ENCODE measurements at places on chromosomes 1 and 21. TPM values are rescaled to one million over a fixed set of nuclear protein-coding genes. Genes with fewer than 3 reads are reported as not detected.

- no peak for DNase-seq
Measured at GRCh38 chr1:53525595-53525994, 66.4 kb downstream of the DMRTB1 start.

DNA sequence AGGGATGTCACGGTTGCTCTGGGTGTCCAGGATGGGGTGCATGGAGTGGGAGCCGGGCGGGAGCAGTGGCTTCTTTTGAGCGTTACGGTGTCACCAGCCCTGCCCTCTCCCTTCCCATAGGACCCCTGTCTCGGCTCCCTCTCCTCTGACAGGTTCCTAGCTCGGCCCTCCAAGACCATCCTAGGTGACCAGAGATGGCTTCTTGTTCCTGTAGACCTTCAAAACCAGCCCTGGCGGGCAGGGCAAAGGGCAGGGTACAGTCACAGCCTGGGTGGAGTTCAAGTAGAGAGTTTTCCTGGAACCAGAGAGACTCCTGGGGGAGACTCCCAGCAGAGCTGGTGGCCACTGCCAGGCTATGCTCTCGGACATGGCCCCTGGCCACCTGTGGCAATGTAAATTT is 345.6 kb upstream of the AJAP1 start:
- no peak for DNase-seq

DNA sequence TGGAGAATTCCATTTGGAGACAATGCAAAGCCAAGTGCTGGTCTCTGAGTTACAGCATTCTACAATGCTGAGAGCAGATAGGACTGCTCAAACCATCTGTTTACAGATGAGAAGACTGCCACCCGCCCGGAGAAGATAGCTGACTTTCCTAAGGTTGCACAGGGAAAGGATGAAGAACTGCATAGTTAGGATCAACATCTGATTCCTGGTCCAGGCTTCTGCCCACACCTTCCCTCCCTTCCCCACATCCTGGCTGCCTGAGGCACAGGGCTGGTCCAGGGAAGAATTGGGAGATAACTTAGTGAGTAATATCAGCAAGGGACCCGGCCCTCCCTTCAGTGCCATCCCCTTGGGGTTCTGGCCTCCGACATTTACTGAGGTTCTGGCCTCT is 2.0 kb downstream of the SERINC2 start:
- no peak for DNase-seq

- no peak for DNase-seq
Measured at GRCh38 chr1:161952607-161953172, 71.0 kb downstream of the OLFML2B start.

Gene ETNK2
- total RNA-seq: 3.2 TPM

DNA sequence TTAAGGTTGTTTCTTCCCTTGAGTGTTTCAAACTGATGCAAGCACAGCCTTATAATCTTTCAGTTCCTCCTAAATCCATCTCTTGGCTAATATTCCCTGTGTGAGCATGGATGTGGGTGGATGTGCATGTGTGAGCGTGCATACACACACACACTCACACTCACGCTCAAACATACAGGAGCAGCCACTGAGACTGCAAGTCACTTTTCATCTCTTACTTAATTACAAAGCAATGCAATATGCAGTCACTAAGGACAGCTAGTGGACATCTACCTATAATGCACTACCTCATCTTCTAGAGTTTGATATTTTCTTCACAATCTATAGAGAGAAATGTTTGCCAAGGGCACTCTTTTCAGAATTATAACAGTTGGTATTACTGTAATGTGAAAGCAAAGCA is 1.4 kb downstream of the ESRRG start:
- no peak for DNase-seq

Gene ADARB1
- total RNA-seq: 50.0 TPM

Gene LRRC47
- total RNA-seq: 54.5 TPM

Gene WRAP73
- total RNA-seq: 40.7 TPM

DNA sequence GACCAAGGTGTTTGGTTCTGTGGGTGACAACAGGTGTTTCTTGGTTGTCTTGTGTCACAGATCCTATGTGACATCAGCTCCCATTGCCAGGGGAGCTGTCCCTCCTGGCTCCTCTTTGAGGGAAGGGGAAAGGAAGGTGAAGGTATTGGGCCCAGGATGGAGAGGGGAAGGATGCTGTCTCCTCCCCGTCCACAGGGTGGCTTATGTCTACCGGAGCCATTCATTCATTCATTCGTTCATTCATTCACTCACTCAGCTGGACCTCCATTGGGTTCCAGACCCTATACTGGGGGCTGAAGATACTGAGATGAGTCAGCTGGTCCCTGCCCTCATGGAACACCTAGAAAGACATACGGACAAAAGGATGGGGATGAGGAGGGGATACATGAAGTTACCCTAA is 38.9 kb downstream of the EPHB2 start:
- no peak for DNase-seq

DNA sequence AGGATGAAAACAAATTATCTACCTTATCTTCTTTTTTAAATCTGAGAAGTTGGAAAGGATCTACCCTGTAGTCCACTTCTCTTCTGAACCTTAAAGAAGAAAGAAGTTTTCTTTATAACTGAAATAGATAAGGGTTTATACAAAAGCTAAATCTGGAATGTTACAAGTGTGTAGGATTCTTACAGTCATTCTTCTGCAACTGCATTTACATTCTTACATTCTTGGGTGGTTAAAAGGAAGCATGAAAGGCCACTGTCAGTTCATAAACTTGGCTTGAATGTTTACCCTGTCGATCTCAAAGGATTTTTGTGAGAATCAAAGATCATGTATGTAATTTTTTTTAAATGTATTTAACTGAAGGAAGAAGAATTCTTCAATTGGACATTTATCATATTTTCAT is 142.1 kb upstream of the BRINP3 start:
- no peak for DNase-seq

GRCh38 chr1:204479387-204480136 is 15.0 kb downstream of the PIK3C2B start:
- DNase-seq: no peak

Gene ALDH4A1
- total RNA-seq: 1.4 TPM

Measured in CD4-positive, alpha-beta memory T cell (primary cell).